ENCODE measurements at places on chromosomes 4 and X. TPM values are rescaled to one million over a fixed set of nuclear protein-coding genes. Genes with fewer than 3 reads are reported as not detected.

The RIBC1 gene
- 2.1 TPM for total RNA-seq

The FIP1L1 gene
- total RNA-seq, result 52.4 TPM

The SFRP2 gene
- 6.9 TPM for total RNA-seq

The PABPC1L2A gene
- total RNA-seq, result not detected

The PRR32 gene
- total RNA-seq, result not detected

DNA sequence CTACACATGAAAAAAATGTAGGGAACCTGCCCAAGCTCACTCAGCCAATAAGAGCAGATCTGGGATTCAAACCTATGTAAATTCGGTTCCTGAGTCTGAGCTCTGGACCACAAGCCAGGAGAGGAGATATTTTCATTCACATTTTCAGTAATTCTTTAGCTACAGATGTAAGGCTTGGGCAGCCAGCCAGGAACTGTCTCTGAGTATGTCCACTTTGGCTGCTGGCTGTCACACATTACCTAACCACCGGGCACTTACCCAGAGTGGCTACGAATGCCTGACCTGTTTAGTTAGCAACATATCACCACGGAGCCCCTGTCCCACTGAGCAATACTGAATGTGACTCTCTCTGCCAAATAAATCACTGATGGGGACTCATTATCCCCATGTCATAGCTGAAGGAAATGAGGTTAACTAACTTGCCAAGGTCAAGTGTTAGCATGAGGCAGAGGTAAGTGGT, 15.3 kb downstream of the USP46 start:
- peak; percentile 48 for DNase-seq

DNA sequence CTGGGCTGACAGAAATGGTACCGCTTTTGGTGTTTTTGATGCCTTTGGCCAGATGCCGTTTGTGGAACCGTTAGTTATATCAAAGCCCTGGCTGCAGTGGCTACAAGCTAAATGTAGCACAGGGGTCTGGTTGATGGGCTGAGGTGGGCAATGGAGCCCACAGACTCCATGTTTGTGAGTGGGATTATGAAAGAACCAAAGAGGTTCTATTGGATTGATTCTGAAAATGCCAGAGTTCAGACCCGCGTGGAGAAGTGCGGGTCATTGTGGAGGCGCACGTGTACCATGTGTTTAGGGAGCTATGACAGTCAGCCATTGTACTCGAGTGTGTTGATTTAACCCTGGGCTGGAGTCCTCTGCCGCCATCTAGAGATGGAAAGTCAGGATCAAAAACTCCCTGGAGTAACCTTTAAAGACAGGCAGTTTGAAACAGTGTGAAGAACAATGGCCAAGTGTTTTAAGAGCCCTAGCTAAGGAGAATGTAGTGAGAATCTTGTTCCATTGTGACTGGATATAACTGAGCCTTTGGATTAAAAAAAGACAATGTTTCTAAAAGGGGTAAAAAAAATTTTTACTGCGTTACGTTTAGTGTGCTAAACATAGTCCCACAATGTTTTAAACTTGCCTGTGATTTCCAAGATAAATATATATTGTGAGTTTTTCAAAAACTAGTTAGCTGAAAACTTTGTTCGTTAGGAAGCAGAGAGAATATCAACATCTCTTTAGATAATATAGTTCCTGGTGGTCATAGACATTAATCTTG, 12.7 kb downstream of the ART3 start:
- no peak for DNase-seq

DNA sequence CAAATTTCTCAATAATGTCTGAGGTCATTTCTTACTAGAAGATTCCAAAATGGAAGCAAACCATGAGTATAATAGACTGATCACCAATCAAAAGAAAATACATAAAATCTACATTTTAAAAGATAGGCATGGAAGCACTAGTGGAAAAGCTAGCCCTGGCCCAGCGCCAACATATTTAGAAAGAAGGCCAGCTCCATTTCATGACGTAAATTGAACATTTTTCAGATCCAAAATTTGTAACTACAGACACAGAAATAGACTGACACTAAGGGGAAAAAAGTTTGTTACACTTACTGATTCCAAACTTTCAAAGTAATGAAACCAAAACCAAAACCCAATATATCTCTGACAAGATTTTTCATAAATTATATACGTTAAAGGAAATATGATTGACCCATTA, 117.7 kb downstream of the ADAMTS3 start:
- no peak for DNase-seq

GRCh38 chr4:161650812-161651211, 513.0 kb downstream of the FSTL5 start:
- no peak for DNase-seq

- DNase-seq, result no peak
These were observed 45.9 kb upstream of the DRD5 start for GRCh38 chr4:9735515-9735914.

- no peak for DNase-seq
These were observed 52.6 kb downstream of the CASK start for GRCh38 chrX:41870719-41871151.

- no peak for DNase-seq
These were observed 235.0 kb downstream of the PALLD start for GRCh38 chr4:168731706-168732414.

DNA sequence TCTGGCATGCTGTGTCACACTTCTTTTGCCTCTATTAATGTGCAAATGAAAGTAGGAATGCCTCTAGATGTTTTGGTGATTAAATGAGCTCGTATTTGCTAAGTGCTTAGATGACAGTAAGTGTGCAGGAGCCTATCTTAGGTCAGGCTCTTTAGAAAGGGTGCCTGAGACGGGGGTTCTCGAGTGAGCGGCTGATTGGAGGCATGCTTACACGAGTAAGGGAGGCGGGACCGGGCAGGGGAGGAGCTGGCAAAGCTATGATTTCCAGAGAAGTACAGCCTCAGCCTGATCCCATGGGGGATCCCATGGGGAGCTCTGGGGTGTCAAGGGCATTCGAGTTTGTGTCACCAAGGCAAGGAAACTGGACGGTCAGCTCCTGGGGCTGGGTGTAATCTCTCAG, 44.8 kb downstream of the CLDN34 start:
- no peak for DNase-seq

Data from breast epithelium (tissue), 4 donors.